NCI-H1105 treated with DMSO at 0.1 percent for 48 hours (cell line): ENCODE measurements at places on chromosomes 16 and 17.

- DNase-seq, result no peak
Observed at GRCh38 chr17:81912441-81913309, 1.5 kb upstream of the PCYT2 start.

- no peak for DNase-seq
Observed at GRCh38 chr17:30557916-30558685, 80.9 kb downstream of the GOSR1 start.

DNA sequence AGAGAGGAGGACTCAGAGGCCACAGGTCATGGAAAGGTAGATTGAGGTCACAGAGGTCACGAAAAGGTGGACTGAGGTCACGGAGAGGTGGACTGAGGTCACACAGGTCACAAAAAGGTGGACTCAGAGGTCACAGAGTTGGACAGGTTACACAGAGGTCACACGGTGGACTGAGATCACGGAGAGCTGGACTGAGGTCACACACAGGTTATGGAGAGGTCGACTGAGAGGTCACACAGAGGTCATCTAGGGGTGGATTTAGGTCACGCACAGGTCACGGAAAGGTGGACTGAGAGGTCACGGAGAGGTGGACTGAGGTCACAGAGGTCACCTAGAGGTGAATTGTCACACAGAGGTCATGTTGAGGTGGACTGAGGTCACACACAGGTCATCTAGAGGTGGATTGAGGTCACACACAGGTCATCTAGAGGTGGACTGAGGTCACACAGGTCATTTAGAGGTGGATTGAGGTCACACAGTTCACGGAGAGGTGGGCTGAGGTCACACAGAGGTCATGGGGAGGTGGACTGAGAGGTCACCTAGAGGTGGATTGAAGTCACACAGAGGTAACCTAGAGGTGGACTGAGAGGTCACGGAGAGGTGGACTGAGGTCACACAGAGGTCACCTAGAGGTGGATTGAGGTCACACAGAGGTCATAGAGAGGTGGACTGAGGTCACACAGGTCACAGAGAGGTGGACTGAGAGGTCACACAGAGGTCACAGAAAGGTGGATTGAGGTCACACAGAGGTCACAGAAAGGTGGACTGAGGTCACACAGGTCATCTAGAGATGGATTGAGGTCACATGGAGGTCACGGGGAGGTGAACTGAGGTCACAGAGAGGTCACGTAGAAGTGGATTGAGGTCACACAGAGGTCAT is 26.7 kb upstream of the JPT2 start:
- DNase-seq, result no peak

- no peak for DNase-seq
Observed at GRCh38 chr17:80820331-80820730, 171.3 kb upstream of the CHMP6 start.

GRCh38 chr16:14564861-14565687 is 65.0 kb downstream of the PARN start:
- DNase-seq, result peak; percentile 80

DNA sequence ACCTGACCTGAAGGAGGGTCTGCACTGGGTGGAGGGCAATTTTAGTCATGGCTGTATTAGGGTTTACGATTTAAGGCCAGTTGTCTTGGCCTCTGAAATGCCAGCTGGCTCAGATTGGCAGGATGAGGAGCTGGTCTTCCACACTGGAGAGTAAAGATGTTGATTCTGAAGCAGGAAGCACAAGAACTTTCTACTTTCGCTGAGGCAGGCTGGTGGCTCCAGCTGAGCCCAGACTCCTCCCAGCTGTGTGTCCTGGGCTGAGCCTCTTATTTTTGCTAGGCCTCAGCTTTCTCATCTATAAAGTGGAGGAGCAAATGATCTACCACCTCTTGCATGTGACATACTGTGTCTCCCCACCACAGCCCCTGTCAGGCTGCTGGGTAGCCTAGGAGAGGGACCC is 74.4 kb downstream of the MRM1 start:
- no peak for DNase-seq

DNA sequence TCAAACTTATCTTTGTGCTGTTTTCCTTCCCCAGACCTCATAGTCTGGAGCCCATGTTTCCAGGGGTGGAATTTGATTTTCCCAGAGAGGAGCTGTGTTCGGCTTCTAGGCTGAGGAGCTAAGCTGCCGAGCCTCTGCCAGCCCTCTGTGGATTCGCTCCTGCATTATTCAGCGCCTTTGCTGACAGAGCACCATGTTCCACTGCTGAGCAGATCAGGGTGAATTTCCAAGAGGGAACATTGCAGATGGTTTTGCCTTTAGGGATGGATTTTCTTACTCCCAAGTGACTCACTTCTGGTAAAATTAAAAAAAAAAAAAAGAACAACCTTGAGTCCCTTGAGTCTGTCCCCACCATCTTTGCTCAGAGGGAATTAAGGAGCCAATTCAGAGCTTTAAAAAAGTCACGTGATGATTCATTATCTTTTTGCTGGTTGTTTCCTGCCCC is 229.5 kb downstream of the PRKCA start:
- DNase-seq, result no peak

- DNase-seq, result no peak
Observed at GRCh38 chr17:78665387-78665951, 88.3 kb upstream of the DNAH17 start.

GRCh38 chr17:66764506-66764905 is 70.4 kb upstream of the CACNG5 start:
- DNase-seq, result peak; percentile 81

GRCh38 chr16:89041571-89042481 is 51.8 kb upstream of the ACSF3 start:
- no peak for DNase-seq
